ENCODE measurements at places on chromosomes 16 and 17.

DNA sequence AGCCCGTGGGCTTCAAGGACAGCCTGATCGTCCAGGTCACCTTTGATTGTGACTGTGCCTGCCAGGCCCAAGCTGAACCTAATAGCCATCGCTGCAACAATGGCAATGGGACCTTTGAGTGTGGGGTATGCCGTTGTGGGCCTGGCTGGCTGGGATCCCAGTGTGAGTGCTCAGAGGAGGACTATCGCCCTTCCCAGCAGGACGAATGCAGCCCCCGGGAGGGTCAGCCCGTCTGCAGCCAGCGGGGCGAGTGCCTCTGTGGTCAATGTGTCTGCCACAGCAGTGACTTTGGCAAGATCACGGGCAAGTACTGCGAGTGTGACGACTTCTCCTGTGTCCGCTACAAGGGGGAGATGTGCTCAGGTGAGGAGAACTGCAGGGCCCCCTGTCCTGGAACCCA is 31.5 kb upstream of the EFCAB13 start:
- no peak for DNase-seq

DNA sequence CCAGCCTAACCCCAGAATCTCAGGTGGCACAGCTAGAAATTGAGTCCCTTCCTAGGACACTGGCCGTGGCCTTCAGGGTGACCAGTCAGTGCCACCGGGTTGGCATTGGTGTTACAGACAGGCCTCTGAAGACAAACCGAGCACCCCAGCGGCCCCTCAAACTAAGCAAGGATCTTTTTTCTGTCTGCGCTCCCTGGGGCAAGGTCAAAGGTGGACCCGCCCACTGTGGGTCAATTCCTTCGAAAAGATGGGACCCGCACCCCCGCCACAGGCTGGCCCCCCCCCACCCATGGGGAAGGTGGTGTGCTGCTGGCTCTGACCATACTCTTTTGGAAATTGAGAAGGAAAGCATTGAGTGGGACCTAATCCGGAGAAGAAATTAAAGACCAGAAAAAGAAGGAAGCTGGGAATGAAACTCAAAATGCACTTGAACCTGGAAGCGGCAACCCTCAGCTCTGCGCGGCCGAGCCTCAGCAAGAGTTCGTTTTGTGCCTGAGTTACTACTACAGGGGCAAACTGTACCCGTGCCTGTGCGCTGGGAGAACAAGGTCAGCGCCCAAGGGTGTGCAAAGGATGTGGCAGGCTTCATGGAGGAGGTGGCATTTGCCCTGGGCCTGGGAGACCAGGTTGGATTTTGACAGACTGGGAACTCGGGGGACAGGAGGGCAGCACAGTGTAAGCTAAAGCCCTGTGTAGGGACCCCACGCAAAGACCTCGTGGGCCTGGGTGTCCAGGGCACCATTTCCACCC is 20.4 kb downstream of the TMC6 start:
- no peak for DNase-seq

- no peak for DNase-seq
Observed at GRCh38 chr17:28861393-28862203, 6.8 kb downstream of the ERAL1 start.

GRCh38 chr17:41588126-41588810 is 1.6 kb upstream of the KRT14 start:
- no peak for DNase-seq

DNA sequence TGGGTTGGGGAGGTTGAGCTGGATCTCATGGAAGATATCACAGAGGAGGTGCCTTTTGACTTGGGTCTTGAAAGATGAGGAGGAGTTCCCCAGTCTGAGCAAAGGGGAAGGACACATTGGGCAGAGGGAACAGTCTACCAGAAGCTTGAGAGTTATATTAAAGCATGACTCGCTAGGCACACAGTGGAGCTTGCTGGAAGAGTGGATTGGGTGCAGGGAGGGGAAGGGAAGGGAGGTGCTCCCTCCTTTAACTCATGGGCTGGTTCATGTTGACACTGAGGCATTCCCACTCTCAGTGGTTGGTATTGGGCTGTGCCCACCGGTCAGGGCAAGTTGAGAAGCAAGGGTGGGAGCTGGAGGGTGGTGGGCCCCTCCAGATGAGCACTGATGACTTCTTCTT is 5.9 kb downstream of the TMEM98 start:
- DNase-seq, result no peak

DNA sequence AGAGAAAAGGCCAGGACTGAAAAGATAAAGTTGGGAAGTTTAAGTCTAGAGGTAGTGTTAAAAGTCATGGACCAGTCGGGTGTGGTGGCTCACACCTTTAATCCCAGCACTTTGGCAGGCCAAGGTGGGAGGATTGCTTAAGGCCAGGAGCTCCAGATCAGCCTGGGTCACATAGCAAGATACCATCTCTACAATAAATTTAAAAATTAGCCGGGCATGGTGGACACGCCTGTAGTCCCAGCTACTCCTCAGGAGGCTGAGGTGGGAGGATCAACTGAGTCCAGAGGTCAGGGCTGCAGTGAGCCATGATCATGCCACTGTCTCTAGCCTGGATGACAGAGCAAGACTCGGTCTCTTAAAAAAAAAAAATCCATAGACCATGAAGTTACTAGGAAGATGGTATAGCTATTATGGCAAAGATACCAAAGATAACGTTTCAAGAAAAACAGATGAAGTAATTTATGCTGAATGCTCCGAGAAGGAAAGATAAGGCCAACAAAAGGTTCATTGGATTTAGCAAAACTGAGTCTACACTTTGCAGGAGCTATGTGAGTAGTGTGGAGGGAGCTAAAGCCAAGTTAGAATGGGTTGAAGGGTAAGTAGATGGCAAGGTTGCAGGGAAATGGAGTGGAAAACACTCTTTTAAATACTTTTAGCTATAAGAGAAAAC is 11.7 kb downstream of the TRIM37 start:
- DNase-seq, result no peak

DNA sequence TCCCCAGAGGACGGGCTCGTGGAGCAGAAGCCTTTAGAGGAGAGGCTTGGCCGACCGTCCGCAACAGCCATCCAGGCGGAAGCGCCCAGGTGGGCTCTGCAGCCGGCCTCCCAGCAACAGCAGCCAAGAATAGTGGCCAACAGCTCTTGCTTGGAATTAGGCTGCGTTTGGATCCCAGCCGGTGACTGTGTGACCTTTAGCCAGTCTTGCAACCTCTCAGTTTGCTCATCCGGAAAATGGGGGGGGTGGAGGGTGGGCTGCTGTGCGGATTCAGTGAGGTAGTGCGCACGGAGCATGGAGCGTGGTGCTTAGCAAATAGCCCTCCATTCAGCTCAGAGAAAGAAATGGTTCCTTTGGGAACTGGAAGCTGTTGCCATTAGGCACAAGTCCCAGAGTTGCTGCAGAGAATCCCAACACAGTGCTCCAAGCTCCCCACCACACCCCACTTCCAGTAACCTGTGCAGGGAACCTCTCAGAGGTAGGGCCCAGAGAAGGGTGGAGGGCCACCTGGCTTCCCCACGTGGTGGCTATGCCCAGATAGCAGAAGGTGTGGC is 46.7 kb downstream of the RTN4RL1 start:
- no peak for DNase-seq

DNA sequence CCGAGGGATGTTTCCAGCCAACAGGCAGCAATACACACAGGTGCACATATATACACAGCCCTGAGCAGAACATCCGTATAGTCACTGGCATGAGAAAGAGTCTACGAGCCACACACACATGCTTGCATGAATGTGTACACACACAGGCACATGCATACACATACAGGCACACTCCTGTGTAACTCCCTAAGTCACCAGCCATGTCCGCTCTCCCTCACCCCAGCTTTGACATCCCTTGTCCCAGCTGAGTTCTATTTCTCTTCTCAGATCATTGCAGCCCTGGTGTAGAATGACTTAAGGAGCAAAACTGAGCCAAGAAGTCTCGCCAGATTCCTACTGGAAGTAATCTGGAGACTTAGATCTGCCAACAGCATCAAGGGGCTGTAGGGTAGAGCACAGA is 13.1 kb downstream of the CDRT4 start:
- no peak for DNase-seq

DNA sequence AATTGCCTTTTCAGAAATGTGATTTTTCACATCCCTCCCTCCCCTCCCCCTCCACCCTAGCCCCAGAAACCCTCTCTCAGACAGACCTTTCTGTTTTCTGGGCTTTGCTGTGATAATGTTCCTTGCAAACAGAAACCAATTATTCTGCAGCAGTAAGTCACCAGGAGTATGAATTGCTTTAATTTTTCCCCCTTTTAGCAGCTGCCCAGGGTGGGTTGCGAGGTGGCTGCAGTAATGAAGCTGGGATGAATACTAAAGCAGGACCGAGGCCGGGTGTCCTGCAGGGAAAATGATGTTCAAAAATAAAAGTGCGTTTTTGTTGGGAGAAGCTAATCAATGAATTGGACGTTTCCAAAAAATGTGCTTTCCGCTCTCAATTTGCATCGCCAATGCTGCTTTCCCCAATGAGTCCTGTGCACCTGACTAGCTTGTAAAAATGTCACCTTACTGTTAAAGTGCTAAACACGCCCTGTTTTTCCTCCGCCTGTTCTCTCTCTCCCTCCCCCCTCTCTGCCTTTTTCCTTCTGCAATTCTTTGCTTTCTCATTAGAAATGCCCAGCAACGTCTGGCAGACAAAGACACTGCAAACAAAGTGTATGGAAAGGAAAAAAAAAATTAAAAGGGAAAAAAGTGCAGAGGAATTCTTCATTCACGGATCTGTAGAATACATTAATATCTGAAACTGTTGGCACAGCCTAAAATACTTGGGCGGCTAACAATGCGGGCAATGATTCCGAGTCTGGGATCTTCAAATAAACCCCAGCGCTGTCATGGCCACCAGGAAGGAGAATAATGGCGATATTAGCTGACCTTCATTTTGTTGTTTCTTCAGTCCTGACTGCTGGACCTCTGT is 244.1 kb downstream of the STX8 start:
- DNase-seq, result no peak

DNA sequence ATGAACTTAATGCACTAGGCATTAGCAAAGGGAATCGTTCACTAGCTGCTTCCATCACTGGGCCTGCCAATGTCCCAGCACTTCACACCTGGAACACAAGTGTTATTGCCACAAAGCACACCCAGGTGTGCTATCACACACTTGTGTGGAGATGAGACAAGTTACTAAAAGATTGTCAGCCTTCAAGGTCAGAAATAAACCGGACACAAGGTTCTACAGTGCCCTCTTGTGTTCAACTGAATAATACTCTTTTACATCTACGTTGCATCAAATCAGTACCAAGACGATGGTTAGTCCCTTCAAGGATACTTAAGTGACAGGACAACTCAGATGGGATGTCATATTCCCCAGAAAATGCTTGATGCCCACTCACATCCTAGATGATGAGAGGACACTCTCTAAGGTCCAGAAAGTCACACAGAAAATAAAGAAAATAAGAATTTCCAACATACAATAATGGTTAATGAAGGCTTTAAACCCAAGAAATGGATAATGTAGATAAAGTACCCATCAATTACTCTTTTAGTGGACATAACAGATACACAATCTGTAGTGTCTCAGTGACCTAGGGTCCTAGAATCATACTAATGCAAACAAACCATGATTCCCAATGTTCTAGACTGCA is 16.4 kb upstream of the GLG1 start:
- DNase-seq, result no peak

DNA sequence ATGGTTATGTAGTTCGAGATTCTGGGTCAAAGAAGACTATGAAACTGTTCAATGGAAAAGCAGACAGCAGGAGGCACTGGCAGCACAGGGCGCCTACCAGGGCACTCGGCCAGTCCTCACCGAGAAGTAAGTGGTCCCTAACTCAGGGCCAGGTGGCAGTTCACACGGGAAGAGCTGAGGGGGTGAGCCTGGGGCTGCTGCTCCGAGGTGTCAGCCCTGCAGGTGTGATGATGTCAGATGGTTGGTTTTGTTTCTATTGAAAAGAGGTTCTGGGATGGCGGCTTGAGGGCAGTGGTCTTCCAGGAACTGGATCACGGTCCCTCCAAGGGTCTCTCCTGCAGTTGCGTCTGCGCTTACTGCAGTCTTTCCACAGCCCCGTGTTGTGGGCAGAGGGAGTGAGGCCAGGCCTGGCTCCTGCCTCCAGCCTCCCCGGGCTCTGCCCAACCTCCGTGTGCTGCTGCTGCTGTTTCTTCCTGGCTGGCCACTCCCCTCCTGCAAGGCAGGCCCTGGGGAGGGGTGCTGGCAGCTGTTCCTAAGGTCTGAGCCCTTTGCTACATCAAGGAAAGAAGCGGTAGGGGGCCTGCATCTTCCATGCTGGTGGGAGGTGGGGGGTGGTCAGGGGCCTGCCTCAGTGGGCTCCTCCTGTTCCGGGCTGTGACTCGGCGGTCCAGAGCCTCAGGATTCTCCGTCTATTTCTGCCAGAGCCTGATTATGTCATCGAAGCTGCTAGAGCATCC is 22.6 kb downstream of the RNF213 start:
- DNase-seq, result no peak

GRCh38 chr17:64747938-64748540 is 85.9 kb upstream of the SMURF2 start:
- DNase-seq, result no peak

DNA sequence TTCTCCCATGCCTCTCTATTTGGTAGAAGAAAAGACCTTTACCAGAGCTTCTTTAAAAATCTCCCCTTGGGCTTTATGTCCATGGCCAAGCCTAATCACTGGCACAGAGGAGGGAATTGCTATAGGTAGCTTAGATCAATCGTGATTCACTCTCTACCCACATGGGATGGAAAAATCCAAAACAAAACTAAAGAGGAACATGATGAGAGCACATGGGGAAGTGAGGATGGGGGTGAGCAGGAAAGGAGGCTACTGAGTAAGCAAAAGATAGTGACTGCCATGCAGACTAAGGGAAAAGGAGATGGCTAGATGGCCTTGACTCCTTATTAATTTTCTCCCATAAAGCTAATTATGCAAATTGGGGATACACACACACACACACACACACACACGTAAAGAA is 201.2 kb downstream of the HS3ST3A1 start:
- DNase-seq, result no peak

GRCh38 chr17:14454746-14455145 is 153.9 kb downstream of the HS3ST3B1 start:
- DNase-seq, result no peak

GRCh38 chr17:31401456-31402254 is 10.2 kb downstream of the RAB11FIP4 start:
- no peak for DNase-seq

- no peak for DNase-seq
Observed at GRCh38 chr16:73124097-73124652, 76.2 kb upstream of the ZFHX3 start.

GRCh38 chr17:58632324-58633314 is 59.2 kb downstream of the TEX14 start:
- DNase-seq, result no peak

GRCh38 chr16:85603203-85603755 is 9.8 kb upstream of the GSE1 start:
- no peak for DNase-seq

DNA sequence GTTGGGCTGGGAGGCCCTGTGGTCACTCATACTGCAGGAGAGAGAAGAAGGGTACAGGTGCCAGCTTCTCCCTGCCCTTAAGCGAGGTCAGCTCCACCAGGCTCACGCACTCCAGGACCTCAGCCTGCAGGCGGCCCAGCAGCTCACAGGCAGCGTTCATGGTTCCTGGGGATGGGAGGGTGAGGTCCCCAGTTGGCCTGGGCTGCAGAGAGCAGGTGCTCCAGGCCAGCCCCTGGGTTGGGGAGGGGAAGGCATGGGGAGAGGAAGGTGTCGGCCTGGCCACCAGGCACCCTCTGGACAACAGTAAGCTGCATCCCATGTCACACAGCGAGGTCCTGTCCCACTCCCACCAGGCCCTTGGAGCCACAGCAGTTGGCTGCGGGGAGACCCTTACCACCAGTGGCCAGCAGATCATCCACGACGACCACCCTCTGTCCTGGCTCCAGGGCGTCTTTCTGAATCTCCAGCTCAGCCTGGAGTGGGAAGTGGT is 2.0 kb downstream of the APRT start:
- no peak for DNase-seq

GRCh38 chr17:9389111-9389527 is 186.5 kb downstream of the STX8 start:
- DNase-seq, result no peak

Measured in left cardiac atrium (tissue), 4 donors.